MV-4-11 (cell line): ENCODE measurements at places on chromosomes 16 and 17.

GRCh38 chr17:40026816-40027613 is 11.8 kb downstream of the CSF3 start:
- peak; percentile 44 for DNase-seq

DNA sequence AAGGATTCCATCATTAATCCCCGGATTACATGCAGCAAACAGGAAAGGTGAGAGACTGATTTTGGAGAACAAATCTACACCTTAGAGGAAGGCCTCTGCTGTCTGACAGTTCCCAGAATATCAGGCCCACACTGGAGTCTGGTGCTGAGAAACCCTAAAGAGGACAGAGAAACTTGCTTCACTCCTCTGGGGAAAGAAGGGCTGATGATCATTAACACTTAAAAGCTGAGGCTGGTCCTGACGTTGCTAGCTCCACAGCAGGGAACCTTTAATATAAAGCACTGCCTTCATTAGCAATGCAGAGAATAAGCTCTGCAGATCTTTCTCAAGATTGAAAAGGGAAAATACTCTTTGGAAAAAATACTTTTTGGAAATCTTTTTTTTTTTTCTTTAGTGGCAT is 1472.4 kb upstream of the GOT2 start:
- DNase-seq = no peak

DNA sequence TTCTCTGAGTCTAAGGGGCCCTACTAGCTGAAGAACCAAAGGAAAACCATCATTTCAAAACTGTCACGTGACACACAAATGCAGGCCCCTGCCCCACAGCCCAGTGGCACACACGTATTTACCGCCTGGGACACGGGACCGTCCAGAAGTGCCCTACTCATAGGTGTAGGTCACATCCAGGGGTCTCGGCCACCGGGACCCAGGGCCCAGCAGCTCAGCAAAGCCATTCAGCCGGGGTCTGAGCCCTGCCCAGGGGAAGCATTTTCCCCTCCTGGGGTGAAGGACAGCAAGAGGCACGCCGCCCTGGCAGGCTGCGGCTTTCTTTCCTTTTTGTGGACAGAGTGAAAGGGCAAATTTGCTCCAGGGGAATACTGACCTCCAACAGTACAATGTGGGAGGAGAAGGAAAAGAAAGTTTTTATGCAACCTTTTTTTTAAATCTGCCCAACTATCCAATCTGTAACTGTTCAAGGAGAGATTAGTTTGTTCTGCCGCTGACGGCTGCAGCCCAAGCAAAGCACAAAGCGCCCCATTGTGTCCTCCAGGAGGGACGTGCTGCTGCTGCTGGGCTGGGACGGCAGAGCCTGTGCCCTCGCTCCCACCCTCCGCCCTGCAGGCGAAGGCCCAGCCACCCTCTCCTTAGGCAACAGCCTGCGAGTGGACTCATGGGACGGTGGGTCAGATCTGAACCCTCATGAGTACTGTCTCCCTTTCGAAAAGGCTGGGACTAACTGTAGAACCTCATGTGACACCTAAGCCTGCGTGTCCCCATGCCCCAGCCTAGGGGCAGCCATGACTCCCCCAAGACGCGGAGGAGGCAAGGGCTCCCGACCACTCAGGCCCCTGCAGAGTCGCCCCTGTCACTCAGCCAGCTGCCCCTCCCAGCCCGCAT is 21.3 kb downstream of the SLC7A5 start:
- no peak for DNase-seq

- no peak for DNase-seq
Measured at GRCh38 chr17:56593086-56593645, 333 bp upstream of the NOG start.

DNA sequence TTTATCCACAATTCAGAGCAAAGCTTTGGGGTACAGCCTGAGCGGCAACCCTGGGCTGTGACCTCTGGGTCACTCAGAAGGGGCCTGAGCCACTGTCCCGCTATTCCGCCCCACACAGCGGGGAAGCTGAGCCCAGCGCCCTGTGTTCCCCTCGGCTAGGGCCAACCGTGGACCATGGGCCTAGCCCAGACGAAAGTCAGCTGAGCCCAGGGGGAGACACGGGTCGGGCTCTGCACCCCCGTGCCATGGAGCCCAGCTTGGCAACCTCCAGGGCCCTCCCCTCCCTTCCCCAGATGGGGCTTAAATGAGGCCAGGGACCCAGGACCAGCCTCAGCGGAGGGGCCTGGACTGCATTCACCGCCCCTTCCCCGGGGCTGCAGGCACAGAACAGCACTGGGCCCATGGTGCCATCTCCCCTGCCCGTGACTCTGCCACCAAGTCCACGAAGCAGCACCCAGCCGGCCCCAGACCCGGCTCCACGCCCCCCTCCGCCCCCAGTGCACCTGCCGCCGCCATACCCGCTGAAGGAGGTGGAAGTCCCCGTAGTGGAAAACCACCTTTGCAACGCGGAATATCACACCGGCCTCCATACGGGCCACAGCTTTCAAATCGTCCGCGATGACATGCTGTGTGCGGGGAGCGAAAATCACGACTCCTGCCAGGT is 1.8 kb downstream of the TPSD1 start:
- no peak for DNase-seq

DNA sequence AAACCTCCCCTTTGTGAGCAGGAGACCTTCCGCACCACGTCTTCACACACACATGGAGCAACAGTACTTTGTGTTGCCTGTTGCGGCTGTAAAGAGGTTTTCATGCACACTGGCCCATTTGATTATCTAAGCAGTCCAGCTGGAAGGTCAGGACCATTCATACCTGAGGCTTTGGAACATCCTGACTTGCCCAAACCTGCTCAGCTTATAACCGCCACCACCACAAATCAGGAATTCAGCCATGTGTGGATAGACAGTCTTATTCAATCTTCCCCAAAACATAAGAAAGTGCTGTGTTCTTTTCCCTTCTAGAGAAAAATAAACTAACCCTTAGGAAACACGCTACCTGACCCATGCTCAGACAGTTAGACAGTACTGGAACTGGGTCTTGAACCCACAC is 81.6 kb upstream of the XYLT1 start:
- no peak for DNase-seq

DNA sequence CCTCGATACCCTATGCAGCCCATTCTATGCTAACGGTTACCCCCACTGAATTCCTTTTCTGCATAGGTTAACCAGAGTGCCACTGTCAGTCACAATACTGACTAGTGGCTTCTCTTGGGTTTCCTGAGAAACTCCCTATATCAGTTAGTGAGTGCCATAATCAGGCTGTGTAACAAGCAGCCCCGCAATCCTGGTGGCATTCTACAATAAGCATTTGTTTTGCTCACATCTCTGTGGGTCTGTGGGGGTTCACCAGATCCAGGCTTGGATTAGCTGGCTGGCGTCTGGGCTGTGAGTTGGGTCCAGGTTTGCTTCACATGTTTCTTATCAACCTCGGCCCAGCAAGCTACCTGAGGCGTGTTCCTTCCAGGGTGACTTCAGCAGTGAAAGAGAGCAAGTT is 42.4 kb downstream of the TMEM235 start:
- DNase-seq = no peak

GRCh38 chr17:14818469-14818868 is 446.7 kb downstream of the PMP22 start:
- no peak for DNase-seq

DNA sequence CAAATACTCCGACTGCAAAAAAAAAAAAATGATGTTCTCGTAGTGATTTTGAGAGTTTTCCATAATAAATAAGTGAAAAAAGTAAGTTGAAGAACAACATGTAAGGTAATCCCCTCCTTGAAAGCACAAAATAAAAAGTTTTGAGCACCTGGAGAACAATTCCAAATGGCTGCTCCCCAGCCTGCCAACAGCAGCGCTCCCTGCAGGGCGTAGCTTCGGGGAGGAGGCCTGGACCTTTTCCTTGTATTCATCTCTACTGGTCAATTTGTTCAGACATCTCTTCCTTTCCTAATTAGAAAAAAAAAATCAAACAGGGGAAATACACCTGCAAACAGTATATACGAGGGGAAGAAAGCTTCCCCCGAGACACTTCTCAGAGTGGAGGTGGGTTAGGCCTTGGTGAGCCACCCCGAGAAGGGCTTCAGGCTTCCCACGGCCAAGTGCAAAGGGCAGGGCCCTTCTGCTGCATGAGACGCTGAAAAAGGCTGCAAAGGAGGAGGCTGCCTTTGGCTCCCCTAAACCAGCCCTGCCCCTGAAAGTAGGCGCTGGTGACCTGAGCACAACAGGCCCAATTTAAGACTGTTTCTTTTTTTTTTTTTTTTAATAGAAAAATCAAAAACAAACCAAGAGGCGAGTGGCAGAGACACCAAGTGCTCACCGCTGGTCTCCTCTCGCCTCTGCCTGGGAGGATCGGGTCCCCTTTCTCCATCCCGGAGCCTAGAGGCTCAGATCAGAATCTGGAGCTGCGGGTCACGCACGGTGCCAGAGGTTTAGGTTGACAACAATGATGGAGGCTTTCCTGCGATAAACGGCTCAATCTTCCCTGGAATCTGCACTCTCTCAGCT is 193.1 kb upstream of the FOXF1 start:
- no peak for DNase-seq

DNA sequence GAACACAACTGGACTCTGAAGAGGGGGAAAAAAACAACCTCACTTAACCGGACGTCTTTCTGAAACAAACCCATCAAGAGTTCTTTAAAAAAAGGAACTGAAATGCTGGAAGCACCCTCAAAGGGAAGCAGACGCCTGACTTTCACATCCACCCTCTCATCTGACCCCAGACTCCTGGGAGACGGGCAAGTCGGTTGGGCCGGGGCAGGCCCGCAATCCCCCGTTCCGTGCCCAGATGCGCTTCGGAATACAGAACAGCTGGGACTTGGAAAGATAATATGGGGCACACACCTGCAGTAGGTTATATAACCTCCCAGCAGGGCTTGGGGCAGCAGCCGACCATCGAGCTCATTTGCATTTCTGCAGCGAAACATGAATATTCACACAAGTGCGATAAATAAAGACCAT is 3.7 kb downstream of the ARHGAP27 start:
- DNase-seq = peak; percentile 94

GRCh38 chr16:68590201-68590994 is 51.3 kb downstream of the ZFP90 start:
- peak; percentile 40 for DNase-seq

DNA sequence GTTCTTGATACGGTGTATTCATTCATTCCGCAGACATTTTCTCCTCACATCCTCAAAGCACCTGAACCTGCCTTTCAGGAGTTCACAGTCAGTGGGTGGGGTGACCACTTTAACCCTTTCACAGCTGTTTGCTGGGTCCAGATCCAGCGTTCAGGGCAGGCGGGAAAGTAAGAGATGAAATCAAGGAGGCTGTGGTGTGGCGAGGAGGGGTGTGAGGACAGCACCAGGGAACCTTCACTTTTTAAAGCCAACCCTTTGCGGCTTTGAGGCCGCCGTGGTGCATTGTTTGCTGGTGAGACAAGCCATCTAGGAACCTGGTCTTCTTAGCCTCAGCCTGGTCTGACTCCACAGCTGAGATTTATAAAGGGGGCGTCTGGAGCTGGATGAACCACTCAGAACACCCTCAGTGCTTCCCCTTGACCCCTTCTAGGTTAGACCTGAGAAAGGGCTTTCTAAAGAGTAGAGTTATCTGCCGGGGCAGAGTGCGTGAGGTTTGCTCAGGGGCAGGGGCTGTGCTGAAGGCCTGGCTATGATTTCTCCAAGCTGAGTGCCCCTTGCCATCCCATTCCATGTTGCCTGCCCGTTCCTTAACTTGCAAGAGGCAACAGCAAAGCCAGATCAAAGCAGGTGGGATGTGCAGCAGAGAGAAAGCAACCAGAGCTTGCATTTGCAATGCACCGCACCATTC is 933 bp downstream of the CCR7 start:
- DNase-seq = no peak

- no peak for DNase-seq
Measured at GRCh38 chr17:33138627-33139026, 147.0 kb downstream of the SPACA3 start.

DNA sequence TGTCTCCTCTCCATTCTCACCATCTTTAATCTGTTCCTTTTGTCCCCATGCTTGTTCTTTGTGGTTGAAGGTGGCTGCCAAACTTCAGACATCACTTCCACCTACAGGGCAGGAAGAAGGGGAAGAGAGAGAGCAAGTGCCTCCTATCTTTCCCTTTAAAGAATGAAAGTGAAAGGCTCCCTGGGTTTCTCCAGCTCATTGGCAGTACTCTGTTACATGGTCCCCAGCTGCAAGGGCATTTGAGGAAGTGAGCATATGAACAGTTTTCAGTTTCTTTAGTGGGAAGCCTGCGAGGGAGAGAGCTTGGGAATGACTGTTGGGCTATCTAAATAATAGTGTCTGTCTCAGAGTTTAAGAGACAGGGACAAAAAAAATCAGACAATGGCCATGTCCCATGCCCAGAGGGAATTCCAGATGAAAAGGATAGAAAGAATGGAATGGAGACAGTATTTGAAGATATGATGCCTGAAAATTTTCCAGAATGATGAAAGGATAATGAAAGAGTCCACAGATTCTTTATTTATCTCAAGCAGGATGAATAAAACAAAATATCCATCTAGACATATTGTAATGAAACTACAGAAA is 159.9 kb downstream of the LGALS9B start:
- DNase-seq = peak; percentile 95

DNA sequence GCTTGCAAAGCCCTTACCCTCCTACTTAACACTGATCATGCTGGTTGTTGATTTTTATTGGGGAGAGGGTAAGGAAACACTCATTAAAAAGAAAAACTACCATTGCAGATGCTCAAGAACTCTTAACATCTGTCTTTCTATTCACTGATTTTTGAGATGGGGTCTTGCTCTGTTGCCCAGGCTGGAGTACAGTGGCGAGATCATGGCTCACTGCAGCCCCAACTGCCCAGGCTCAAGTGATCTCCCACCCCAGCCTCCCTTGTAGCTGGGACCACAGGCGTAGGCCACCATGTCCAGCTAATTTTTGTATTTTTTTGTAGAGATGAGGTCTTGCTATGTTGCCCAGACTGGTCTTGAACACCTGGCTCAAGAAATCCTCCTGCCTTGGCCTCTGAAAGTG is 14.5 kb downstream of the EMC8 start:
- DNase-seq = no peak

GRCh38 chr16:20838240-20838639 is 31.9 kb downstream of the REXO5 start:
- DNase-seq = peak; percentile 19
